Upper lobe of left lung (tissue), 6 donors: ENCODE measurements at places on chromosomes 5 and 9. TPM values are rescaled to one million over a fixed set of nuclear protein-coding genes. Genes with fewer than 3 reads are reported as not detected.
A peak's percentile ranks its signal among the peaks of the same experiment; 100 is the strongest.

GRCh38 chr9:128204858-128205257 lies 1.7 kb downstream of the DNM1 start:
- no peak overlapping the region for H3K4me3 ChIP-seq
- H3K27me3 ChIP-seq: peaks cover 15% of the 10 kb centered on the region
- H3K36me3 ChIP-seq: no peaks in the 10 kb centered on the region
- DNase-seq: no peak
- H3K27ac ChIP-seq: no peak overlapping the region
- H3K4me1 ChIP-seq: peaks cover 15% of the 10 kb centered on the region

The ACER2 gene
- 9.4 TPM for total RNA-seq

The FOXD4 gene
- 1.1 TPM for total RNA-seq

The PCDHGA7 gene
- total RNA-seq: 1.5 TPM

The GHR gene
- 4.2 TPM for total RNA-seq

DNA sequence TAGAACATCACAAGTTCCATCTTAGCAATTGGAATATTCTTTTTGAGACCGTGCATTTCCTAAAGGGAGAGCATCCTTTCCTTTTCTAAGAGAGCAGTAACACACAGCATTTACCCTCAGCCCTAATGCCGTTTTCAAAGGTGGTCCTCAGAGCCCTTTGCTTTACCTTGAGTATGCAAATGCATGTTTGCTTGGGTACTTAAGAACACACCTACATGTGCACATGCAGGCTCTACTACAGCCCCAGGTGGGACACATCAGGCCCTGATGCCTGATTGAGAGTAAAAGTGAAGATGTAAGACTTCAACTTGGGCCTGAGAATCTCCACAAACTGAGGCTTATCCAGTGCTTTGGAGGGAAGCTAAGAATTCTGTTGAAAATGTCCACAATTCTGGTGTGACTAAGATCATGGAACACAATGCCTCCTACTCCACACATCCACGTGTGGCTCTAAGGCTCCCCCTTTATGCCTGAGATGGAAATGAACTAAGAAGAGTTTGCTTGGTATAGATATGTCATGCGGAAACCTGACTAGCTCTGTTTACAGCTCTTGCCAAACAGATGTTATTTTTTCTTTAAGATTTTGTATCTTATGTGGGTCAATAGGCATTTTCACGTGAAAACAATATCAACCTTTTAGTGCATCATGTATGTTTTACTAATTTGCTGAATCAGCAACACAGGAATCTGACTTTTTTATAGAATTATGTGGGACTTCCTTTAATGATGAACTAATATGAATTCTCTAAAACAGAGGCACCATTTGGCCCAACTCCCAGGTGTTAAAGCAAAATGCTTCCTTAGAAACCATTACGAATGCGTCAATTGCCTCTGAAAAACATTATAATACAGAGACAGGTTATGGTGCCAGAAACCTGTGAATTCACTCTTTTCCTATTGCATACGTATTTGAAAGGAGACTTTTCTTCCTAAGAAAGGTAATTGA lies 48.9 kb upstream of the SLC2A8 start:
- H3K36me3 ChIP-seq: no peaks in the 10 kb centered on the region
- H3K27ac ChIP-seq: no peak overlapping the region
- DNase-seq: no peak
- H3K4me1 ChIP-seq: no peaks in the 10 kb centered on the region
- no peak overlapping the region for H3K4me3 ChIP-seq

DNA sequence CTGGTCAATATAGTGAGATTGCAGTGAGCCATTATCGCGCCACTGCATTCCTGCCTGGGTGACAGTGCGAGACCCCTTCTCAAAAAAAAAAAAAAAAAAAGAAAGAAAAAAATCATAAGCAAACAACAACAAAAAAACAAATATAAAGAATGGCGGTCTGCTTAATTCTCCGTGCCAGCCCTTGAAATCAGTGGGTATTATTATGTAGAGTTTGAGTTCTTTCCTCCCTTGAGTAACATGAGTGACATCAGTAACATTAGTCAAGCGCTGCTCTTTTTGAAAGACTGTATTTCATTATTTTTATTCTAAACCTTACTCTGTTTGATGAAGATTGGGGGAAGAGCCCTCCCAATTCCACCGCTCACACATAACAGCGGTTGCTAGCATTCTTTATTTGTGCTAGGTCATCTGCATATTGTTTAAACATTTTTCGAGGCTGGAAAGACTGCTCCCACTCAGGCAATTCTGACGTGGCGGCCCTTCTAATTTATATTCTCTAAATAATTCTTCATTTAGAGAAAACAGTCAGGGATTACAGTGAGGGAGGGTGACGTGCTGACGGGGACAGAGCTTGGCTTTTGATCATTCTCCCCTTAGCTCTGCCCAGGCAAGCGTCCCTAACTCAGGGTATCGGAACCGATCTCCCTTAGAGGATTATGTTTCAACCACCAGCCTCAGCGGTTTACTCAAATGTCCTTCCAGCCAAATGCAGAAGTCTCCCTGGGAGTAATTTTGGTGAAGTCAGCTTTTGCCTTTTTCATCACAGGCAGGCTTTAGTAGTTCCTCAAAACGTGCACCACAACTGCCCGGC lies 860 bp upstream of the MARCHF6 start:
- no peaks in the 10 kb centered on the region for H3K36me3 ChIP-seq
- peaks cover 32% of the 10 kb centered on the region for H3K4me1 ChIP-seq
- no peak for DNase-seq
- peak overlapping the region; percentile 82 for H3K4me3 ChIP-seq
- peak overlapping the region; percentile 99 for H3K27ac ChIP-seq

The EIF4EBP3 gene
- 31.6 TPM for total RNA-seq

GRCh38 chr5:169202969-169203368 lies 98.0 kb downstream of the SLIT3 start:
- no peak overlapping the region for H3K4me3 ChIP-seq
- H3K36me3 ChIP-seq: no peaks in the 10 kb centered on the region
- no peak for DNase-seq

DNA sequence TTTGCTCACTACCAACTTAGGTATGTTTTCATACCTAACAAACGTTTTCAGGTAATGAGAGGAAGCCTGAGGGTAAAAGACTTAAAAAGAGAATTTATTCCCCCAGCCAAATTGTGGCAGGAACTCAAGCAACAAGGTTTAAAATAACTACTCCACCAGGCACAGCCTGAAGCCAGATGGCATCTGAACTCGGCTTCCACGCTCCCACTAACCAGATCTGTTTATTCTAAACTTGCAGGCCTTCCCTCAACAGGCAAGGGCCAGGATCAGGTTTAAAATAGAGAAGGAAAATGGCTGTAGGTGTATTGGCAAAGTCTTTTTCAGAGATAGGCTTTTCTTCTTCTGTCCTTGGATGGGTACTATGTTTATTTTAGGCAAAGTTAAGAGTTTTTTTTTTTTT lies 89.4 kb downstream of the OTULIN start:
- no peak overlapping the region for H3K27ac ChIP-seq
- no peaks in the 10 kb centered on the region for H3K27me3 ChIP-seq
- H3K36me3 ChIP-seq: no peaks in the 10 kb centered on the region
- no peak overlapping the region for H3K4me3 ChIP-seq
- H3K4me1 ChIP-seq: no peaks in the 10 kb centered on the region

- H3K4me1 ChIP-seq: peaks cover 34% of the 10 kb centered on the region
- H3K27ac ChIP-seq: no peak overlapping the region
- peaks cover 97% of the 10 kb centered on the region for H3K36me3 ChIP-seq
- H3K4me3 ChIP-seq: no peak overlapping the region
- no peak for DNase-seq
Observed at GRCh38 chr5:179612577-179613459, 10.7 kb downstream of the HNRNPH1 start.

DNA sequence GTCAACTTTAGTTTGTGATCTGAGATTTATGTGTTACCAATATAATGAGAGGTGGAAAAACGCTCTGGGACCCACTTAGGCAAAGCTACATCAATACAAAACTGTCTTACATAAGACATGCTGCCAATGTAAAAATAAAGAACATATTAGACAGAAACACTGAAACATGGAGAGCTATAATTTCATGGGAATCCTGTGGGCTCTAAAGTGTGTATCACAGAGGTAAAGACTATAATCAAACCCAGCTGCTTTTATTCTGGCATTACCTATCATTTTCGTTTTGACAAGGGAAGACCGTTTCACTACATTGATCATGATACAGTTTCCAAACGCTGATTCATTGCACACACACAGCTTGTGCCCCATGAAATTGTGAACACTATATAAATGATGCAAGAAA lies 400.5 kb upstream of the TUSC1 start:
- H3K4me3 ChIP-seq: no peak overlapping the region
- DNase-seq: no peak
- no peak overlapping the region for H3K27ac ChIP-seq
- H3K27me3 ChIP-seq: no peaks in the 10 kb centered on the region

DNA sequence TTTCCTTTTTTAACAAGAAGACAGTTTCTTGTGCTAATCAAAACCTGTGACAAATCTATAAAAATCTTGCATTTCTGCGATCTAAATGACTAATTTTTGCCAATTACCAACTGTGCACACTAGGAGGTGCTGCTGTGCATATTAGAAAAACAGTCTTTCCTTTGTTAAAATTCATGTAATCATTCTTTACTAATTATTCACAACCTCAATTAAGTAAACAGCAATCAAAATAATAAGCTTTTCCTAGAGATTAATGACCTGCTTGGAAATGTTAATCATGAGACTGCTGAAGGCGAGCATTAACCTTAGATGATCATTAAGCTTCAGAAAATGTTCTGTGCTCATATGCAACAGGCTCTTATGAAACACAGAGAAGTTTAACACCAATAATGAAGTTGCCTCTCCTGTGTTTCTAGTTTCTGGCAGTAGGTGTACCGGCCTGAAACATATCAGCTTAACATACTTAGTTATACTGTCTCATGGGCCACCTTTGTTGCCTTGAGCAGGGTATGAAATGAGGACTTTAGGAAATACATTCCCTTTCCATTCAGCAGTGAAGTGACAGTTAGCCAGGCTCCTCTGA lies 17.7 kb downstream of the RFESD start:
- no peak overlapping the region for H3K4me3 ChIP-seq
- H3K27me3 ChIP-seq: no peaks in the 10 kb centered on the region
- no peak for DNase-seq
- H3K36me3 ChIP-seq: no peaks in the 10 kb centered on the region

The ADAMTSL2 gene
- total RNA-seq: 18.9 TPM

GRCh38 chr9:89879276-89879675 lies 274.5 kb downstream of the GADD45G start:
- H3K27ac ChIP-seq: no peak overlapping the region
- H3K27me3 ChIP-seq: no peaks in the 10 kb centered on the region
- H3K36me3 ChIP-seq: no peaks in the 10 kb centered on the region
- H3K4me1 ChIP-seq: peaks cover 13% of the 10 kb centered on the region
- no peak overlapping the region for H3K4me3 ChIP-seq
- no peak for DNase-seq

DNA sequence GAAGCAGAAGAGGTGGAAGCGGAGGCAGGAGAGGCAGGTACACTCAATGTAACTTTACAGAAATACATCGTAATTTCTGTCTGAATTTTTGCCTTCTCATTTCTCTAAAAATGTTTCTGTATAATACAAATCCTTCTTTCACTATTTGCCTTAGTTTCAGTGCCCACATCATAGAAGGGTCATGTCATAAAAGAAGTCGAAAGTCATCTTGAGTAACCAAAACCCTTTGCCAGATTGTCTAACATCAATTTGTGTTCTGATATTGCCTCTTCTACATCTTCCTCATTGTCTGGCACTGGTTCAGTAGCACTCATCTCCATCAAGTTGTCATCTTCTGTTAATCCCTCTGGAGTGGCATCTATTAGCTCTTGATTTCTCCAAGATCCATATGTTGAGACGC lies 6.2 kb upstream of the CYFIP2 start:
- no peak overlapping the region for H3K27ac ChIP-seq
- H3K27me3 ChIP-seq: no peaks in the 10 kb centered on the region
- H3K4me3 ChIP-seq: no peak overlapping the region
- H3K4me1 ChIP-seq: no peaks in the 10 kb centered on the region

DNA sequence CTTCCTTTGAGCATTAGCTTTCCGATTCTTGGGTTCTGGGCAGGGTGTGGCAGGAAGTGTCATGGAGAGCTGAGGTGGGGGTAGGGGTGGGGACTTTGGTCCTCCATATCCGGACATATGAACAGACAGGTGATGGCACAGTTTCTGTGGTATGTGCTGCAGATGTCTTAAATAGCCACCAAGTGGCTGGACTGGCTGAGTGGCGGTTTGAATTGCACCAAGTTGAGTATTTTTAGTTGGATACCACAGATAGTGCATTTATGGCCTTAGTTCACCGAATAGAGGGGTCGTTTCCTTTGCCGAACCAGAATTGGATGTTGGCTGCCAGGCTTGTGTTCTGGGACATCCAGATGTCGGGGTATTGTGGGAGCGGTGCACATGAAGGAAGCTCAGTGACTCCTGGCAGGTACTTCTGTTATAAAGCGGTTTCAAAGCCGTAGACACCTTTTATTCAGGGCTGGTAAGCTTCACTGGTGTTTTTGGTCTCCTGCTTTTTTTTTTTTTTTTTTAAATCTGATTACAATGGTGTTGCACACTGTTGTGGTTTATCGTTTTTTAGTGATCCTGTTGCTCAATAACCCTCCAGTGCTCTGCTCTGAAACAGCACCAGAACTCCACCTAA lies 15.1 kb upstream of the TNFAIP8 start:
- H3K36me3 ChIP-seq: no peaks in the 10 kb centered on the region
- no peaks in the 10 kb centered on the region for H3K27me3 ChIP-seq
- H3K4me1 ChIP-seq: peaks cover 27% of the 10 kb centered on the region
- no peak overlapping the region for H3K4me3 ChIP-seq

GRCh38 chr5:59097116-59097515 lies 514.2 kb downstream of the RAB3C start:
- H3K4me3 ChIP-seq: no peak overlapping the region
- no peaks in the 10 kb centered on the region for H3K27me3 ChIP-seq

DNA sequence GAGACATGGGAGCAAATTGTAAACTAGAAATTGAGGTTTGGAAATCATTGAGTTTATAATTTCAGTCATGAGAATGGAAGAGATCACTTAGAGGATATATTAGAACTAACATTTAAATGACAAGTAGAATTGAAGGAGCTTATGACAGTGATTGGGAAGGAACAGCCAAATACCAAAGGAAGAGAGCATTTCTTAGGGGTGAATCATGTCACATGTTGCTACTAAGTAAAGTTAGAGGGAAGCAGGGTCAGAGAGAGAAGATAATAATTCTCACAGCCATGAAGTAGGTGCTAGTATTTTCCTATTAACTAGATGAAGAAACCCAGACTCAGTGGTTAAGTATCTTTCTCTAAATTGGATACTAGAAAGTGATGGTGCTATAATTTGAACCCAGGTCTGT lies 59.3 kb downstream of the COMMD10 start:
- no peak overlapping the region for H3K4me3 ChIP-seq
- H3K27me3 ChIP-seq: no peaks in the 10 kb centered on the region
- DNase-seq: no peak
- no peaks in the 10 kb centered on the region for H3K36me3 ChIP-seq

- no peak overlapping the region for H3K27ac ChIP-seq
- H3K36me3 ChIP-seq: no peaks in the 10 kb centered on the region
- peaks cover 8% of the 10 kb centered on the region for H3K4me1 ChIP-seq
- H3K27me3 ChIP-seq: no peaks in the 10 kb centered on the region
- H3K4me3 ChIP-seq: peak overlapping the region; percentile 8
Observed at GRCh38 chr9:129291041-129291501, 113.0 kb upstream of the IER5L start.
